ENCODE measurements at places on chromosomes 4 and X.

- no peak for DNase-seq
Measured at GRCh38 chrX:47595716-47596251, 13.5 kb downstream of the TIMP1 start.

GRCh38 chr4:40721730-40722171 is 28.0 kb upstream of the NSUN7 start:
- no peak for DNase-seq

DNA sequence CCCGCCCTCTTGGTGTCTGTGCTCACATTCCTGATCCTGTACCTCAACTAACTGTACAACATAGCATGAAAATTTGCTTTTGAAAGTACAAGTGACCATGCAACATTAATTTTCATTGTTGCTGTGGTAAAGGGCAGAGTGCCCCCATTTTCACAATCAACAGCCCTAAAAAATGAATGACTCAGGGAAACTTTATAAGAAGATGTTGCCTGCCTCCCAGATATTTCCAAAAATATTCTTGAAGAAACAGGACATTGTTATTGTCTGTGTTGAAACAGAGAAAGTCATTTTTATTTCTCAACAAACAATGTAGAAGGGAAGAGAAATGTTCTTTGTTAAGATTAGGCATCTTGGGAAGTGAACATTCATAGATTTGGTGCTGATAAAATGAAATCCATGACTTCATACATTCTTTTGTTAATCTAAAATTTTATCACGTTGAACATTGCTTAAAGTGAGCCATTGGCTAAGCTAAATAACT is 113.9 kb upstream of the ANXA3 start:
- DNase-seq, result no peak

DNA sequence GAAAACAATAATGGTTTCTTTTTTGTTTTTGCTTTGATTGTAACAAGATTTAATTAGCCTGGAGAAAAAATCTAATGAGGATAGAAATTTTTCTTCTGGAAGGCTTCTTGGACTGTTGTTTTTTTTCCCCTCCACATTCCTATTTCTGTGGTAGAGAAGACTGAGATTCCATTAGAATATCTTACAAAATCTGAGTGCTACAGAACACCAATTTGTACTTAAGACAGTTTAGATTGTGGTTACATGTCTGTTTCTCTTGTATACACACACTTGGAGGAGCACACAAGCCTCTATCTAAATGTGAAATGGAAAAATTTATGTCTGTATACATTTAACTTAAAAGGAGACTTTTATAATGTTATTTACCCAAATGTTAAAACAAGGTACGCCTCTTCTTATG is 176.9 kb upstream of the ARSJ start:
- no peak for DNase-seq

GRCh38 chrX:335758-336155 is 17.2 kb upstream of the GTPBP6 start:
- DNase-seq, result no peak

GRCh38 chrX:45760187-45760742 is 559.6 kb upstream of the DIPK2B start:
- DNase-seq, result no peak

DNA sequence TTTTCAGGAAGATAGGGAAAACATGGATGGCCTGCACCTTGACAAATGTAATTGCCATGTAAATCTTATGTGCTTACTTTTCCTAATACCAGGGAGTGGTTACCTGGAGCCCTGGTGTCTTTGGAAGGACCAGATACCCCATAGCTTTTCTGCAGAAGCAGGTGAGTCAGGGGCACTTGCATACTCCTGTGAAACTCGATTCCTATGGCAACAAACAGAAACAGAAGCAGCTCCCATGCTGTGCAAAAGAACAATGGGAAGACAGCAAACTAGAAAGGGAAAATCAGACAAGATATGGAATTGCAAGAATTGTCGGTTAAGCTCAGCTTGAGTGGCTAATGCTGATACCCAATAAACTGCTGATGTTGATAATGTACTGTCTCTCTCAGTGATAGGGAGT is 117.4 kb upstream of the AFF2 start:
- no peak for DNase-seq

DNA sequence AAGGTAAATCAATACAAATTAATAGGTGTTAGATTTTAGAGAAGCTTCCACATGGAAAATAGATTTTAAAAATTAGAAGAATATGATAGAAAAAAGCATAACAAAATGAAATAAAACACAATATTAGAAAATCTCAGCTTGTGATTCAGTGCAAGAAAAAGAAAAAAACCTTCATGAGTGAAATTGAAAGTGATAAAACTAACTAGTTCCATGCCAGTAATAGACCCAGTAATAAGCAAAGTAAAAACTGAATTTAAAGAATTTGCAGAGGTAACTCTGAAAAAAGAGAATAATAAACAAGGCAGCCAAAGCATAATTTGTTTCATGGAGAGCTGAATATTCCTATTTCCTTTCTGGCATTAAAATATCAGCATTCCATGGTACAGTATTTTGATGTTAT is 174.3 kb upstream of the TENM3 start:
- no peak for DNase-seq

DNA sequence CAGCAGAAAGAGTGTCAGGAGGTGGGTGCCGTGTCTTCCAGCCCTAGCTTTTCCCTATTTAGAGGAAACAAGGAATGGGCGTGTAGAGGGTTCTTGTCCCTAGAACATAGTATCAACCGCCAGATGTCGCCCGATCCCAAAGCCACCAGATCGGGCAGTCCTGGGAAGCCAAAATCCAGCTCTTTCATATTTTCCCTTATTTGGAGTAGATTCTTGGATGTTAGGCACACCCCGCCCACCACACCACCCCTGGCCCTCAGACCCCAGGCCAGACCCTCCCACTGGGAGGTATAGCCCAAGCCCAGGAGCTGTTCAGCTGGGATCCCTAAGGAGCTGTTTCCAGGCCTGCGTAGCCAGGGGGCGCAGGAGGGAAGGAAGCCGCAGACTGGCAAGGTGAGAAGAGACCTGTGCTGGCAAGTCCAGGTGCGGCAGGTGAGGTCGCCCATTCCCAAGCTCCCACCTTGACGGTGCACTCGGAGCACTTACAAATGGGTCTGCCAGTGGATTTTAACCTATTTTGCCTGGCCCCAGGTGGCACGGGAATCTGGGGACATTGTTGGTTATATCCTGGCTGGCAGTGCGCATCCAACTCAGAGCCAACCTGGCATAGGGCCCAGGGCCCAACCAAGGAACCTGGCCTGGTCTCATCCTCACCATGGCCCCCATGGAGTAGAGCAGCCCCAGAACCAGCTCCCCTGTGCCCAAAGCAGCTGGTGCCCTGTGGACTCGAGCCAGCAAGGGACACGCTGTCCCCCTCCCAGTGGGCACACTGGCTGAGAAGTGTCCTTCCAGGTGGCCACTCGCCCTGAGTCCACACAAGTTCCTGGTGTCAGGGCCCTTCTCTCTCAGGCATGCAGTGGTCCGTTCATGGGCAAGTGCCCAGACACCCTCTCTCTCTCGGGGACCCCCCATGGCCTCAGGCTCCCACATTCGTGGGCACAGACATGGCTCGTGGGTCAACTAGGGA is 811 bp downstream of the FLNA start:
- no peak for DNase-seq

DNA sequence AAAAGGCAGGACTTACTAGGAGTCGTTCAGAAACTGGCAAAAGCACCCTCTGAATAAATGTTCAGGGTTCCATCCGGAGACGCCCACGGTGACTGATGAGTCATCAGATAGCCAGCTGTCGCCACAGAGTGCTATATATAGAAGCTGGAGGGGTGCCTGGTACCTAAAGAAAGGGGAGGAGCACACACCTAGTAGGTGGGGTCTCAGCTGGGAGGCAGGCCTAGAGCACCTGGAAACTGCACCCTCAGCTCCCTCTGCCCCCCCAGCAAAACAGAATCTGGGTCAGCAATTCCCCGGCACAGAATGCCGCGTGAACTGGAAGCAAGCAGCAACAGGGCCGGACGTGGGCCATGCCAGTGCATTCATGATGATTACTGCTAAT is 242.0 kb downstream of the BCOR start:
- peak; percentile 83 for DNase-seq

DNA sequence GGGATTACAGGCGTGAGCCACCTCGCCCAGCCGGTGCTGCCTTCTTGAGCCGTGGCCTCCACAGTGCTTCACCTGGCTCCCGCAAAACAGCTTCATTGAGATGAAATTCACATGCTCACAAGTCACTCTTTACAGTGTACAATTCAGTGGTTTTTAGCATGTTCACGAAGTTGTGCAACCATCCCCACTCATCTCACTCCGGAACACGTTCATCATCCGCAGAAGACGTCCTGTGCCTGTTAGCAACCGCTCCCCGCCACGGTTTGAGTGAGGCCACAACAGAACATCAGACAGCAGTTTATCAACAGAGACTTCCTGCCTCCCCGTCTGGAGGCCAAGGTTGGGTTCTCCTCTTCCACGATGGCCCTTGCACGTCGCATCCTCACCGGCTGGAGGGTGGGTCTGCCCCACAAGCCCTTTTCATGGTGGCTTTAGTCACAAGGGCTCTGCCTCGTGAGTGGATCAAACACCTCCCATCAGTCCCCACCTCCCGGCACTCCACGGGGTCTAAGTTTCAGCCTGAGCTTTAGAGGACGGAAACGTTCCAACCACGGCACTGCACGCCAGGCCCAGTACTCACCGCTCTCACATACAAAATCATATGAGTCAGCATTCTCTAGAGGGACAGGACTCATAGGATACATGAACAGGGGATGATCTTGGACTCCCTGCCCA is 29.6 kb upstream of the SPON2 start:
- DNase-seq, result peak; percentile 65

DNA sequence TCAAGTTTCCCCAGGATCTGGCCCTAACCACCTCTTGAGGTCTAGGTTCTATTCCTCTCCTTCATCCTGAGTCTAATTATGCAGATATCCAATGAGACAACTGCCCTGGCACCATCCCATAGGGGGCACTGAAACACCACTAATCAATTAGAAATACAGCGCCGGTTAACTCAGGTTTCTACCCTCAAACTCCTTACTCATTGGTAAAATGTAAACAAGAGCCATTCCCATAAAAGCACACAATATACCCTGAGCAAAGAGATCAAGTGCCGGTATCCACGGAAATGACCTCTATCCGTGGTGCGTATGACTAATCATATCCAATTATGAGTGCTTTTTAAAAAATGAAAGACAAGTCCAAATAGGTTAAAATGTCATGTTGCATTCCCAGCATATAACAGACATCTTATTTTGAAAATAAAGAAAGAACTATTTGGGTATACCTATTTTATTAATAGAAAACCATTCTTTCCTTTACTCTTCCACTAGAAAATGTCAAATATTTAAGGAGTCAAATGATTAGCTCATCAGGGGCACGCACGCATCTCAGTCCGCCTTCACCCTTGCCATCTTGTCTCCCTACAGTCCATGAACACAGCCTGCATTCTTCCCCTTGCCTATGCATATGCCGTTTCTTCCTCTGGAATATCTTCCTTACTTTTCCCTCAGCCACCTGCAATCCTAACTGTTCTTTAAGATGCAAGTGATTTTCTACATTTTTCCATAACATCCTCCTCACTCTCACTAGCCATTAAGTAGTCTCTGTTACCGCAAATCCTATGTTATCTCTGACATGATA is 141.1 kb downstream of the MAML3 start:
- peak; percentile 51 for DNase-seq

- no peak for DNase-seq
Measured at GRCh38 chr4:146371812-146372211, 149.9 kb downstream of the SLC10A7 start.

DNA sequence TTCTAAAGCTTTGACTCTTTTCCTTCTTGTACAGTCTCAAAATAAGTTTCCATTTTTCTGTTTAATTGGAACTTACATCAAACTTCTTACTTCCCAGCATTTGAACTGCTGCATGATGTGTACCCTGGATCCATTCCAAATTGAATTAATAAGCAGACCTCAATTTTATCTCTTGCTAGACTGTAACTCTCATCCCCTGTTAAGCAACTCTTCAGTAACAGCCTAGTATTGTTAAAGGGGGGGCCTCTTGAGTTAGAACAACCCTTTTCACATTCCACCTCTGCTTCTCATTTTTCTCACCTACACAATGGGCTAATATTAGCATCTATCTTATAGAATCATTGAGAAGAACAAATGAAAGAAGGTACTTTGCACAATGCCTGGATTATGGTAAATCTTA is 169.4 kb downstream of the IL1RAPL1 start:
- no peak for DNase-seq

DNA sequence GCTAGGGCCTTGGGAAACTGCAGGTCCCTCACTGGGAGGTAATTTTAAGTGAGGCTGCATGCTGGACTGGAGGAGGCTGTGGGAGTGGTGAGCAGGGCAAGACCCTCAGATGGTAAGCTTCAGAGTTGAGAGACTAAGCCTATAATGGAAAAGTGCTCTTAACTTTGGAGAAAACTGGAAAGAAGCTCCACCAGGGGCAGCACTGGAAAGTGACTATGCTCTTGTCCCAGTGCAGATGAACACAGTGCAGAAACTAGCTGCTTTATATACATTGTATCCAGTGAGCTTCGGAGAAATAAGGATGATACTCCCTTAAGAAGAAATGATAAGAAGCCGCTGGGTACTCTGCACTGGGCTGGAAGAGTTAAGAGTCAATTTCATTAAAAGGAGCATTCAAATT is 3.2 kb upstream of the MAGEB2 start:
- DNase-seq, result no peak

- no peak for DNase-seq
Measured at GRCh38 chr4:140212646-140213045, 58.7 kb upstream of the MAML3 start.

- DNase-seq, result no peak
Measured at GRCh38 chr4:153799694-153800074, 10.8 kb upstream of the SFRP2 start.

GRCh38 chr4:4672402-4672801 is 130.6 kb upstream of the STX18 start:
- no peak for DNase-seq

GRCh38 chr4:87005690-87006425 is 71.0 kb downstream of the AFF1 start:
- peak; percentile 17 for DNase-seq

DNA sequence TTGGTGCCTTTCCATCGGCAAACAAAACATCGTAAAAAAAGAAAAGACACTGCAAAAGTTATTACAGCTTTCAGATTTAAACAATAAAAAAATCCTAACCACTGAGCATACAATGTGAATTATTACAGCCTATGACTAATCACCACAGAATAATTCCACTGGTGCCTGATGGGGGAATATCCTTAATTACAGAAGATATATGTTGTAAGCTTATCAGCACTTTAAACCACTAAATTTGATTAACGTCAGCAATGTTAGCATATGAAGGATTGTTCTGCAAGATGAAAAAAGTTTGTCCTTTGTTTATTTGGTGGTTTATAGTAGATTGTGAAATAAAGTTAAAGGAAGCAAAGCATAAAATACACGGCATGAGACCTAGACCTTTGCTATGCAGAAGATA is 210.2 kb upstream of the ADAMTS3 start:
- DNase-seq, result no peak

- DNase-seq, result no peak
Measured at GRCh38 chr4:174521800-174522182, 497 bp downstream of the HPGD start.

GRCh38 chr4:73573794-73574528 is 46.3 kb downstream of the RASSF6 start:
- DNase-seq, result no peak

GRCh38 chrX:120662662-120663061 is 32.8 kb upstream of the C1GALT1C1 start:
- DNase-seq, result no peak
